ENCODE measurements at places on chromosomes 16 and 17.

- no peak for DNase-seq
Observed at GRCh38 chr17:6160911-6161855, 91.0 kb downstream of the WSCD1 start.

DNA sequence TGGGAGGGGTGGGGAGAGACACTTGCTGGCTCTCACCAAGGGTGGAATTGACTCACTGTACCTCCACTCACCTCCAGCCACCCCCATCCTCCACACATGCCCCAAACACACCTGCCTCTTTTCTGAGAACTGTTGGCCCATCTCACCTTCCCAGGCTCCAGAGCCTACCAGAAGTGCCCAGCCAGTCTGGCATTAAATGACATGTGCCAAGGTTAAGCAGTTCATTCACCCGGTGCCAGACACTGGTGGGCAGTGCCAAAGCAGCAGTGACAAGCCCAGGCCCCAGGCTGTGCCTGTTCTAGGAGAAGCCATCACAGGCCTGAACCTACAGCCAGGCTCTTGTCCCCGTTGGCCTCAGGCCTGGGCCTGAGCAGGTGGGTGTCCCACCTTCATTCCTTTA, 11.2 kb downstream of the MVP start:
- DNase-seq: no peak

- DNase-seq: no peak
Observed at GRCh38 chr16:58727028-58727781, 6.9 kb downstream of the GOT2 start.

DNA sequence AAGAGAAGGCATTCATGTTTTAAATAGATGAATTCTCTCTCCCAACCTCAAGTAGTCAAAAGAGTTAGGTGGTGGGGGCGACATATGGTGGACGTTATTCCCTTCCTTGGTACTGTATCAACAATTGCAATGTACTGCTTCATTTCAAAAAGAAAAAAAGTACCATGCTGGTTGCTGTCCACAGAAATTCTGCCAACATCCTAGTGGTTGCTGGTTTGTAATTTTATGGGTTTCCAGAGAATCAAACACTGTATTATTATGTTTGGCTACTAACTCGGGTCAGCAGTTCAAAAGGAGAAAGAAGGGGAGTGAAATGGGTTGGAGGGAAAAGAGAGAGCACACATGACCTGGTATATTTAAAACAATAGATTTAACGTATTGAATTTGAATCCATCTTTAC, 61.1 kb upstream of the KCNJ16 start:
- no peak for DNase-seq

DNA sequence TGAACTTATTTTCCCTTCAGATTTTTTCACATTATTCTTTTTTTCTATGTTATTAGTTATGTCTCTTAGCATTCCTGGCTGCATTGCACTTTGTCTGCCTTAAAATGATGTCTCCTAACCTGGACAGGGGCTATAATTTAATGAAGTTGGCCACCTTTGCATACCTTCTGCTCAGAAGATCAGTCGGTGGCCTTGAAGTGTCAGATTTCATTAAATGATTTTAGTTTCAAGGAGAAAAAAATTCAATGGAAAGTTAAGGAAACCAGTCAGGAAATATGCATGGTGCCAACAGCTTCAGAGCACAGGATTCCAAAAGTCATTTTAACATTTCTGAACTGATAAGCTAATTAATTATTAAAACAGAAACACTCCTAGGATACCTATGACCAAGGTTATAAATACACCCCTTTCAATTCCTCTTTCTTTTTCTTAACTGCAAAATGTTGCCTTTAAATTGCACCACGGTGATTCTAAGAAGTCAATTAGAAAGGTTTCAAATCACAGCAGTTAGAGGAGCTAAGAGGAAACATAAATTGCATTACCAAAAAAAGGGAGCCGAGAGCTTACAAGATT, 533.4 kb downstream of the KCNJ2 start:
- DNase-seq: no peak

- no peak for DNase-seq
Observed at GRCh38 chr17:9521062-9521461, 54.6 kb downstream of the STX8 start.

GRCh38 chr16:78744796-78745107, 645.3 kb downstream of the WWOX start:
- no peak for DNase-seq

- no peak for DNase-seq
Observed at GRCh38 chr16:82133798-82134197, 36.2 kb downstream of the MPHOSPH6 start.

- no peak for DNase-seq
Observed at GRCh38 chr16:24534620-24535019, 4.7 kb upstream of the RBBP6 start.

DNA sequence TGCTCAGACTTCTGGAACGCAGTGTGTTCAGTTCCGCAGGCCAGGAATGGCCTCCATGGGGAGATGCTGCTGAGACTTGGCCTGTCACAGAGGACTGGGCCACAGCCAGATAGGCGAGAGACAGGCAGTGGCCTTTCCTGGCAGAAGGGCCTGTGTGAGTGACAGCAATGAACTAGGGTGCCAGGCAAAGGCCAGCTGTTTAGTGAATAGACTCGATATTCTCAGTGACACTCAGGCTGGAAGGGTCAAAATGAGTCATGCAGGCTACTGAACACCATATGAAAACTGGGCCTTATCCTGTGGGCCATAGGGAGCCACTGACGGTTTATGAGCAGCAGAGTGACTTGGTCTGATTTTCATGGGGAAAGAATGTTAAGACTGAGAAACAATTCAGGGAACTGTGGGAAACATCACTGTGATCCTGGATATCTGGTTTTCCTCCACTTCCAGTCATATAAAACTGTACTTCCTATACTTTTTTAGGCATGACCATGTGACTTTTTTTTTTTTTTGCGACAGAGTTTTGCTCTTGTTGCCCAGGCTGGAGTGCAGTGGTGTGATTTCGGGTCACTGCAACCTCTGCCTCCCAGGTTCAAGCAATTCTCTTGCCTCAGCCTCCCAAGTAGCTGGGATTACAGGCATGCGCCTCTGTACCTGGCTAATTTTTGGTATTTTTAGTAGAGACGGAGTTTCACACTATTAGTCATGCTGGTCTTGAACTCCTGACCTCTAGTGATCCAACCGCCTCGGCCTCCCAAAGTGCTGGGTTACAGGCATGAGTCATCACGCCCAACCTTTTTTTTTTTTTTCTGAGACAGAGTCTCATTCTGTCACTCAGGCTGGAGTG, 5.2 kb upstream of the NUBP1 start:
- DNase-seq: no peak

- DNase-seq: no peak
Observed at GRCh38 chr17:60049936-60050335, 28.8 kb downstream of the HEATR6 start.

- DNase-seq: no peak
Observed at GRCh38 chr16:84391151-84392030, 23.1 kb downstream of the ATP2C2 start.

GRCh38 chr16:75475420-75475847, 10.9 kb upstream of the TMEM170A start:
- no peak for DNase-seq

DNA sequence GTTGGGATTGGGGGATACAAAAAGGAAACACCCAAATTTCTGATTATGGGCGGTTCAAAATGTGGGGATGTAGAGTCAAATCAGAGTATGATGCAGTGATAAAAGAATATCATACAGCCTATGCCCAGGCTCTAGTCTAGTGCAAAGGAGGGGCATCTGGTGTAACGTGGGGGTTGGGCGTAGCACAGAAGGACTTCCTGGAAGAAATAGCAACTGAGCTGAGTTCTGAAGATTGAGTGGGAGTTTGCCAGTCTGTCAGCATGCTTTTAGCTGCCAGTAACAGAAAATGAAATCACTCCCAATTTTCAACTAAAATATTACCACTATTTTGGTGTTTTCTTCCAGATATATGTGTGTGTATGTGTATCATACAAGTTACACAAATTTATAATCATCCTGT, 196.9 kb downstream of the SPECC1 start:
- no peak for DNase-seq

- DNase-seq: no peak
Observed at GRCh38 chr17:50102164-50102991, 7.2 kb downstream of the PDK2 start.

DNA sequence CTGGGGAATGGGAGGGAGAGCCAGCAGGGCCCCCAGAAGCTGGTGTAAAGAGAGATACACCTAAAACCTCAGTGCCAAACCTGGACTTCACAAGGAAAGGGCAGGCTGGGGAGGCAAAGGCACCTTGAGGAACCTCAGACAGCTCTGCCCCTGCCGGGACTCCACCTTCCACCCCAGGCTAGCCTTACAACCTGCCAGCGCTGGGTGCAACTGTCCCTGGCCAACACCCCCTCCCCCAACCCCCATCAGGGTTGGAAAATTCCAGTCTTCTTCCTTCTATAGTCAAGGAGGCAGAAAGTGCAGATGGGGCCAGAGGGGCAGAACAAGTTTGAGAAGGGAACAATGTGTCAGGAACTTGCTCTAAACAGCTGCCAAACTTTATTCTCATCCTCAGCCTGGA, 2.2 kb downstream of the YBX2 start:
- DNase-seq: no peak

DNA sequence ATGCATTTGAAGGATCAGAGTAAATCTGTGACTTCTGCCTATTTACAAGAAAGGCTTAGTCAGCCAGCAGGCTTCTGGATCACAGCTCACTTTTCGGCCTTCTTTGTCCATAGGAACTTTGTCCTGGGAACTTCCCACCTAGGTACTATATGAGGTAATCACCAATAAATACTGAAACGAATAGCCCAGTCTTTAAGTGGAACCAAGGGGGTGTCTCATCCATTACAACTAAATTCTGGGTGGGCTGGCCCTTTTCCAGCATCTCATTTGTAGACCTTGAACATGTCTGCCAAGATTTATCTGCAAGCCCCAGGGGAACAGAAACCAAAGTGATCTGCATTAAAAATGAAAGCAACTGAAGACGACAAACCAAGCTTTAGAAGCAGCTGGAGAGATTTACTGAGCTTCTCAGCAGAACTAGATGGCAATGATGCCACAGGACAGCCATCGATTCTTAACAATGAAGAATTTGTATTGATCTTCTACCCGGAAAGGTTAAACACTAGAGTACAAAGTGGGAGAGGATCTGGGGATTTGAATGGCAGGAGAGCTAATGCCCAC, 55.5 kb downstream of the SNX11 start:
- DNase-seq: no peak

DNA sequence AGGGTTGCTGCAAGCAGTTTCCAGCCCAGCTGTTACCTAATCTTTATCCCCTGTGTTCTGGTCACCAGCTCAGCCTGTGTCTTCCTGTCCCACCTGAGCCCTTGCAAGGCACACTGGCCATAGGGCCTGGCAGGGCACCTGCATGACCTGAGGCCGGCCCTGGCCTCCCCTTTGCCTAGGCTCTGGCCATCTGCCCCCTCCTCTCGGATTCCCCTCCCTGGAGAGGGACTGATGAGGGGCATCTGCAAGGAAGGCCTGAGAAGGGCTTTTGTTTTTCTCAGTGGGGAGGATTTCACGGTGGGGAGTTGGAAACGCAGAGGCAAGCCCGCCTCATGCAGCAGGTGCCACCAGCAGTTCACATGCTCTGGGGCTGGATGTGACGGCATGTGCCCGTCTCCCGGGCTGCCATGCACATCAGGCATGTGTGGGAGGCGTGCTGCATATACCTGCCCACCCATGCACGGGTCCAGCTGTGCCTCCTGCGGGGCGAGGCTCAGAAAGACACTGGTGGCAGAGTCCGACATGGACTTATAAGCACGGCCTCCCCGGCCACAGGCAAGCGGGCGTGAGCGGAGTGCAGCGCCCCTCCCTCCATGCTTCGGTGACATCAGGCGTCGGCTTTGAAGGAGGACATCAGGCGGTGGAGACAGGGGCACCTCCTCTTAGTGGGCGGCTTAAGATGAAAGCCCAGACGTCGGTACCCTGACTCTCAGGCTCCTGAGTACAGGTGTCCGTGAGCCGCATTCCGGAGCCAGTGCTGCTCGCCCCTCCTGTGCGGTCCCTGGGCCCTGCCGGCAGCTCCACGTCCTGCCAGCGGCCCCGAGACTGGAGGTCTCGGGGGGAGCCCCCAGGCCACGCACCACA, 16.5 kb downstream of the ASPSCR1 start:
- no peak for DNase-seq

DNA sequence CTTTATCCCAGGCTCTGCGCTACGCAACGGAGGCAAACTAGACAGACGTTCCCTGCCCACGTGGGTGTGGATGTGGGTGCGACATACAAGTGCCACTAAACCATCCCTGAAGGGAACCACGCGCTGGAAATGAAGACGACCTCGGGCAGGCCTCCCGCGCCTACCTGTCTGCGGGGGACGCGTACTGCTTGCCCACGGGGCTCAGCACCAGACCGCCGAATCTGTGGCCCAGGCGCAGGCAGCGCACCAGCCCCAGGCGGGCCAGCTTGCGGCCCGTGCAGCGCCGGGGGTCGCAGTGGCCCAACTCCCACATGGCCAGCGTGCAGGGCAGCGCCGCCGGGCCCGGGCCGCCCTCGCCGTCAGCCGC, 480 bp downstream of the TSR3 start:
- DNase-seq: no peak

DNA sequence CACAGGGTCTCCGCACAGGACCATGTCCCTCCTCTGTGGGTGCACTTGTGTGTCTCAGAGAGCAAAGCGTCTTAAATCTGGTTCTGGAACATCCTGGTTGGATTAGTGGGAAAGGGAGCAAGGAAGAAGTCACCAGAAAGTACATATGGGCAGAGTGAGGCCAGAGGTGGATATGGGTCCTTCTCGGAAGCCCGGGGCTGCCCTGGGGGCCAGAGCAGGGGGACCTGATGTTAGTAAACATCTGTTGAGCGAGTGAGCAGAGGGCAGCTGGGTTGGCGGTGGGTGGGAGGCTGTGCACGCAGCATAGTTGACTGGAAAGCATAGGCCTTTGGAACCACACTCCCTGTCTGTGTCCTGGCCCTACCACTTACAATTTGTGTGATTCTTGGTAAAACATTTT, 22.7 kb downstream of the UNC13D start:
- no peak for DNase-seq

- no peak for DNase-seq
Observed at GRCh38 chr16:64196444-64196843, 925.4 kb downstream of the CDH11 start.

- DNase-seq: no peak
Observed at GRCh38 chr16:47873434-47873833, 282.4 kb downstream of the ABCC12 start.

DNA sequence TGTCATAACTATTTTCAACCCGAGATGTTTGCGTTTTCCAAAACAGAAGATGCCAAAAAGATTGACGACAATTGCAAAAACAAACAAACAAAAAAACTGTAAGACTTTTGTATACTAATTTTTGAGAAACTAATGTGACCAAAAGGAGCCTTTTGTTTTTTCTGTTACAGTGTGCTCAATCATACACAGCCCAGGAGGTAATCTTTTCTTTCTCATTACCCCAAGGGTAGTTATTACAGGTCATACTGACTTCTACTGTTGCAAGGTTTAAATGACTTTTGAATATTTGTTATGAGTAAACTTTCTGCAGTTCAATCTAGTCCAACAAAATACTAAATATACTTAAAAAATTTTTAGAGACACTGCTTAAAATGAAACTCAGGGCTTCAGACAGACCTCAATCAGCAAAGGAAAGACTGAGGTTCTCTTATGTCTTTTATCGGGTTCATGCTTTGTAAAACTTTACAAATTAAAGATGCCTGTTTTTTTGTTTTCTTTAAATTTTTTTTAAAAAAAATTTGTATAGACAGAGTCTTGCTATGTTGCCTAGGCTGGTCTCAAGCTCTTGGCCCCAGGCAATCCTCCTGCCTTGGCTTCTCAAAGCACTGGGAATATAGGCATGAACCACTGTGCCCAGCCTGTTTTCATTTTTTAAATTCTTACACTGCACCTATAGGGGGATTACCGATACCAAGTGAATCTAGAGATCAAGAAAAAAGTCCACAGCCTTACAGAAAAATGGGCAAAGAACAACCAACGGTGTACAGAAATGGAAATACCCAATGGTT, 47.6 kb downstream of the SPOP start:
- no peak for DNase-seq

Measured in NCI-H748 treated with DMSO at 0.1 percent for 48 hours (cell line).